ENCODE measurements at places on chromosomes 4 and X.

GRCh38 chr4:1601852-1602654 is 82.1 kb downstream of the FAM53A start:
- no peak for DNase-seq

- DNase-seq = no peak
Observed at GRCh38 chrX:105775679-105776078, 46.7 kb upstream of the NRK start.

DNA sequence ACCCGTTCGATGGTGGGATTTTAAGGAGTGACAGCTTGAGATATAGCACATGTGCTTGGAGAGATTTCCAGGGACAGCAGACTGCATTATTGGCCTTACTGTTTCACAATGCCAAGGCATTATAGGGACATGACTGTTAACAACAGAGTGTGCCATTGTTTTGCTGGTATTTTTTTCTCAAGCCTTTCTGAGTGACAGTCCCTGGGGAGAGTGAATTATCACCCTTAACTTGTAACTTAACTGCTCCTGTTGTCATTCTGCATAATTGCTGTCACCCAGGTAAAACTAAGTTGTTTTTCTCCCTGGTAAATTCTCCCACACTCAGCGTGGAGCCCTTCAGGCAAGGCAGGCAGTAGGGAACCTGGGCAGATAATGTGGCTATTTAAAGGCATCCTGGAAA is 989.2 kb upstream of the LCORL start:
- no peak for DNase-seq

DNA sequence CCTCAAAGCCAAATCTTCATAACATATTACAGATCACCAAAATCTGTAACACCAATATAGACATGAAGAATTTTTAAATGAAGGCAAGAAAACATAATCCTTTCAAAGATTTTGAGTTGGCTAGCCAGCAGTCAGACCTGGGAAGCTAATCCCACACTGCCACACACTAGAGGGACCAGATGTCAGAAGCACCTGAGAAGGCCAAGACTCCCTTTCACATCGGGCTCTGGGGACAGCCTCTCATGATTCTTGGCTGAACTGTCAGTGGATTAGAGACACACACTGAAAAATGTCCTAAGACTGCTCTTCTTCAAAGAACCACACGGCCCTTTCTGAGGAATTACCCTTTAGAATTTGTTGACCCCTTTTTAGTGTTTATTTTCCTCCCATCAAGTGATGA is 28.2 kb upstream of the SPATA4 start:
- DNase-seq = no peak

DNA sequence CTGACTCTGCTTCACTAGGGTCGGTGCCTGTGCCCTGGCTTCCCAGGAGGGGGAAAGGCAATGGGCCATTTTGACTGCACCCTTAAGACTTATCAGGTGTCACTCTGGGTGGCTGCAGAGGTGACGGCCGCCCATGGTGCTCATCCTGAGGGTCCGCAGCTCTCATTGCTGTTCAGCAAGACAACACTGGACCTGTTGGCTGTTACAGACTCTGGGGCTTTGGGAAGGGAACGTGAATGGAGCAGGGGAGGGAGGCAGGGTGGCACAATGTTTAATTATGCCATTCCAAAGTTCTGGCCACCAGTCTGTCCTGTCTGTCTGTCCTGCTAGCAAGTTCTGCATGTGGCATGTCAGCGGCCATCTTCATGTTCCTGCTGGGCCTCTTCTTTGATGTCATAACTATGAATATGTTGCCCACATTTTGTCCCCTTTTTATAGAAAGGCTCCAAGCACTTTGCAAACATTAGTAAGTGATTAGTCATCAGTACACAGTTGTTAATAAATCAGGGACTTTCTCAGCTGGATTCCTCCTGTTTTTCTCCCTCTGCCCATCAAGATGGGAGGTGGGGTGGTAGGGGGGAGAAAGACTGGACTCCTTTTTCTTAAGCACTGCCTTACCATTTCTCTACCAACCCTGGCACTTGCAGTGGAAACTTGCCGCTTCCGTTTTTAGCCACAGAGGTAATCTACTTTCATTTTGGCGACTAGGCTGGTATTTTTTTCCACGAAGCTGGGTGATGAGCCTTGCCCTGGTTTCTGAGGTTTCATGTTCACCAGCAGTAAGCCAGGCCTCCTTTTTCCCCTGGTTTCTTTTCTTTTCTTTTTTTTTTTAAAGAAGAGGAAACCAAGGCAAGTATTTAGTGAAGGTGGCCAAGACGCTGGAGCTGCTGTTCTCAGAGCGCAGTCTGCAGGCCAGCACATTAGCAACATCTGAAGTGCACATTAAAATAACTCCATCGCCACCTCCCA is 88.6 kb upstream of the TRIM2 start:
- DNase-seq = no peak

DNA sequence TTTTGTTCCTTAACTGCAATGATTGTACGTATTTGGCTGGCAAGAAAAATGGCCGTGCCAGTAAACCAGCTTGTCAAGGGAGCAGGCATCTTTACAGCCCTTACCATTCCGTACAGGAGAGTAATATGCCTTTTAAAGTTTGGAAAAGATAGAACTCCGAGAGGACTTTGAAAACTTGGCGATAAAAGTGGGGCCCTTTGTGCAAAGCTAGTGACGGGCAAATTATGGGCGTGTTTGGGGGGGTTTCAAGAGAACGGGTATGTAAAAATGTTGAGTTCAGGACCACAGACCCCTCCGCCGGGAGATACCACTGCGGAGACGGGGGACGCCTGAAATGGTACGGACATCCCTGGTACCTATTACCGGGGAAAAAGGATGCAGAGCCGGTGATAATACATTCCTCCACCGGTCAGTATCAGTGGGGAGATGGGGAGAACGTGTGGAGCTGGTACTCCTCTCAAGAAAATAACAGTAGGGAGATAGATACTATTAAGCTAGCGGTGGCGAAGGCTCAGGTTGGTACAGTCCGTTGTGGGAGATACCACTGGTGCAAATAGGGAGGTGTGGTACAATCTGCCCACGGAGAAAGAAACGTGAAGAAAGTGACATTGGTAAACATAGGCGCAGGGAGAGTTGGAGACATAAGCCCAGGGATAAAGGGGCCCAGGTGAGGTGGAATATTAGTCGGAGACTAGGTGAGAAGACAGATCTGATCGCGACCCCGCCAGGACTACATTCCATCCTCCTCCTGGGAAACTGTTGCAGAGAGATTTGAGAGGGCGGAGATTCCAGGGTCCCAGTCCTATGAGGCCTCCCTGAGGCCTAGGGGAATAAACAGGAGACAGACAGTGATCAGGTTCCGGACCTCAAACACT is 14.5 kb downstream of the SPACA5 start:
- DNase-seq = peak; percentile 65

DNA sequence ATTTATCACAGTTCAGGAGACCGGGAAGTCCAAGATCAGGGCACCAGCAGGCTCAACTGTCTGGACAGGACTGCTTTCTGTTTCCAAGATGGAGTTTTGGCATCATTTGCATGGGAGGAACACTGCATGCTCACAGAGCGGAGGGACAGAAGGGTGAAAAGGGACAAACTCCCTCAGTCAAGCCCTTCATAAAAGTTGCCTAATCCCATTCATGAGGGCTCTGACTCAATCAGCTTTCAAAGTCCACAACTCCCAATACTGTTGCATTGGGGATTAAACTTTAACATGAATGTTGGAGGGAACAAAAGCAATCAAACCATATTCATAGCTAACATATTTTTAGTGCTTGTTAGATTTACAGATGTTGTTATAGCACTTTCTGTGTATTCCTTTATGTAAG is 158.9 kb upstream of the MAD2L1 start:
- DNase-seq = no peak

- DNase-seq = no peak
Observed at GRCh38 chr4:23931489-23931830, 41.6 kb upstream of the PPARGC1A start.
